ENCODE measurements at places on chromosomes 1 and 21. TPM values are rescaled to one million over a fixed set of nuclear protein-coding genes. Genes with fewer than 3 reads are reported as not detected.

- no peak for DNase-seq
Measured at GRCh38 chr1:152880316-152880715, 2.2 kb downstream of the SMCP start.

The NGF gene
- 0.72 TPM for polyA plus RNA-seq

GRCh38 chr1:6401673-6402072, 8.1 kb upstream of the ACOT7 start:
- no peak for DNase-seq

- no peak for DNase-seq
Measured at GRCh38 chr1:114353262-114353661, 157.7 kb downstream of the TRIM33 start.

The IGSF3 gene
- polyA plus RNA-seq: 50.6 TPM

GRCh38 chr1:23577056-23578004, 18.0 kb upstream of the ID3 start:
- no peak for DNase-seq

GRCh38 chr1:42684139-42684538, 1.9 kb downstream of the YBX1 start:
- DNase-seq: no peak

Measured in left lung (tissue), 14 donors.